ENCODE measurements at places on chromosomes 2 and 18. TPM values are rescaled to one million over a fixed set of nuclear protein-coding genes. Genes with fewer than 3 reads are reported as not detected.
A peak's percentile ranks its signal among the peaks of the same experiment; 100 is the strongest.

PLCL1 gene
- total RNA-seq = 26.8 TPM

DNA sequence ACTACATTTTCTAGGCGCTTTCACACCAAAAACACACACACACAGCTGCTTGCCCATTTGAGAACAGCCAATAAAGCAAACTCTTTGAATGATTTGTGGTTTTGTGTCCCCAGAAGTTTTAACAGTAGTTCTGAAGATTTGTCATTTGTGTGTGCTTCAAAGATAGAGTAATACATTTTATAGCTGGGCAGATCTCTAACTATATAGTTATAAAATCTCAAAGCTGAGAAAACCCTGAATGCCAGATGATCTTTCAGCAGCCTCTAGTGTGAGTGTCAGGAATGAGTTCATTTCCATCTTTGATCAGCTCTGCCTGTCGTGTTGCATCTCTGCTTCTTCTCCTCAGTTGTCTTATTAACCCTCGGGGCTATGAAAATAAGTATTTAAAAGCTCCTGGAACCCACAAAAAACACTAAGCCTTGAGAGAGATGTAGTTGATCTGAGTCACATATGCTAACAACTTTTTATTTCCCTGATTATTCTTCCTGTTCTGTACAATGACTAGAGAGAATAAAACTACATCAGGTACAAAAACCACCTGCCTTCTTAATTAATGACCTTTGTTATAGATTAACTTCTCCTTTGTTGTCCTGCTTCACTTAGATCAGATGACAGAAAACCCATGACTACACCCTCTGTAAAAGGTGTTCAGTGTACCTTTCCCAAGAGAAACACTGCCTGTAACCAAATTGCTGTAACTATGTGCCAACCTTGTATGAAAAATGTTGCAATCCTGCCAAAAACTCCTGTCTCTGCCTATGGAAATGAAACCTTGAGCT, 30.0 kb upstream of the SLC3A1 start:
- DNase-seq = no peak
- no peaks in the 10 kb centered on the region for H3K36me3 ChIP-seq
- no peaks in the 10 kb centered on the region for H3K27me3 ChIP-seq
- H3K4me3 ChIP-seq = no peak overlapping the region

DNA sequence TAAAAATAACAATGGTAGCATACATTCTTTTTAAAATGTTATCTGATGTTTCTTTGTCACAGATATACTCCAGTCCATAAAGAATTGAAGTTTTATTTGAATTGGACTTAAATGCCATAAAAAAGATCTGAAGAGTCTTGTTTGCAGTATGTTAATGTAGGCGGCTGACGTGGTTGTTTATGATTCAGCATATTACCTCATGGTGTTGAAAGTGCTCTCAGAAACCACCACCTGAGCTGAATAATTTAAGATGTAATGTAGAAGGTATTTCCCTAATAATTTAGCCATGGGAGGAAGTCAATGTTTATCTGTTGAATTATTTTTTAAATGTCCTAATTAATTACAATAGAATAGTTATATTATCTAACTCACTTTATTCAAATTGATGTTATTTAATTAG, 58.6 kb upstream of the CHN1 start:
- DNase-seq = no peak
- no peaks in the 10 kb centered on the region for H3K36me3 ChIP-seq
- no peaks in the 10 kb centered on the region for H3K27me3 ChIP-seq
- no peak overlapping the region for H3K27ac ChIP-seq

- no peak overlapping the region for H3K4me3 ChIP-seq
- no peaks in the 10 kb centered on the region for H3K36me3 ChIP-seq
- H3K27me3 ChIP-seq = no peaks in the 10 kb centered on the region
- H3K4me1 ChIP-seq = no peaks in the 10 kb centered on the region
- H3K27ac ChIP-seq = no peak overlapping the region
These were observed 98.2 kb upstream of the FOSL2 start for GRCh38 chr2:28294451-28294850.

DNA sequence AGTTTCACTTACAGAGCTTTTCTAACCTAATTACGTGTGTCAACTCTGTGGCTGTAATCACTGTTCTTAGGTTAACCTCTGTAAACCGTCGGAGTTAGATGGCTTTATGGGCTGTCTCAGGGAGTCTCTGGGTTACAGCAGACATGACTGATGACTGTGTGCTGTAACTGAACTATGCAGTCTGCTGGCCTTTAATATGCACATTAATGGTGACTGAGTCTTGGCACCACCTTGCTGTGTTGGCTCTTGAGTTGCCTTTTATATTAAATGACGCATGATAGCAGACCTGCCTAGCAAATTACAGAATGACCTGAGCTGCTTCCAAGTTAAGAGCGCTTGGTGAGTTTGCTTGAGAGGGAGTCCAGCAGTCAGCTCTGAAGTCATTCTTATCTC, 90.1 kb downstream of the ACKR3 start:
- H3K4me1 ChIP-seq = no peaks in the 10 kb centered on the region
- H3K27ac ChIP-seq = no peak overlapping the region
- H3K27me3 ChIP-seq = no peaks in the 10 kb centered on the region
- no peaks in the 10 kb centered on the region for H3K36me3 ChIP-seq
- peak; percentile 59 for DNase-seq

- H3K27me3 ChIP-seq = no peaks in the 10 kb centered on the region
- H3K4me1 ChIP-seq = no peaks in the 10 kb centered on the region
- no peak overlapping the region for H3K4me3 ChIP-seq
- H3K36me3 ChIP-seq = no peaks in the 10 kb centered on the region
- no peak for DNase-seq
These were observed 111.1 kb downstream of the TGFA start for GRCh38 chr2:70442301-70443077.

SIX2 gene
- 1.1 TPM for total RNA-seq

DNA sequence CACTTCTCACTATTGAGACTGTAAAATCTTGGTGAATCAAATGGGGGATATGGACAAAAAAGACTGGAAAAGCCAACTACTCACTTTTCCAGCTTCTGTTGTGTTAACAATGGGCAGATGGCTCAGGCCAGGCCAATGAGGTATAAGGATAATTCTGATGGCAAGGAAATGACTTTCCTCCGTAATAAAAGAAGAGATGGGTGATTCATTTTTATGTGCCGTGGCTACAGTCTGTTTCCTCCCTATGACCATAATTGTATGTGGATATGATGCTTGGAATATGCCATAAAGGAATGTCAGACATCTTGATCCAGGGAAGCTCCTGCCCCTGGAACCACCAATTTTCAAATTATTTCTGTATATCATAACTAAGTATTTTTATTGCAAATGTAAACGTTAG, 406.8 kb downstream of the CCDC85A start:
- H3K27me3 ChIP-seq = no peaks in the 10 kb centered on the region
- no peak for DNase-seq
- H3K4me1 ChIP-seq = no peaks in the 10 kb centered on the region
- H3K36me3 ChIP-seq = no peaks in the 10 kb centered on the region
- no peak overlapping the region for H3K27ac ChIP-seq

DNA sequence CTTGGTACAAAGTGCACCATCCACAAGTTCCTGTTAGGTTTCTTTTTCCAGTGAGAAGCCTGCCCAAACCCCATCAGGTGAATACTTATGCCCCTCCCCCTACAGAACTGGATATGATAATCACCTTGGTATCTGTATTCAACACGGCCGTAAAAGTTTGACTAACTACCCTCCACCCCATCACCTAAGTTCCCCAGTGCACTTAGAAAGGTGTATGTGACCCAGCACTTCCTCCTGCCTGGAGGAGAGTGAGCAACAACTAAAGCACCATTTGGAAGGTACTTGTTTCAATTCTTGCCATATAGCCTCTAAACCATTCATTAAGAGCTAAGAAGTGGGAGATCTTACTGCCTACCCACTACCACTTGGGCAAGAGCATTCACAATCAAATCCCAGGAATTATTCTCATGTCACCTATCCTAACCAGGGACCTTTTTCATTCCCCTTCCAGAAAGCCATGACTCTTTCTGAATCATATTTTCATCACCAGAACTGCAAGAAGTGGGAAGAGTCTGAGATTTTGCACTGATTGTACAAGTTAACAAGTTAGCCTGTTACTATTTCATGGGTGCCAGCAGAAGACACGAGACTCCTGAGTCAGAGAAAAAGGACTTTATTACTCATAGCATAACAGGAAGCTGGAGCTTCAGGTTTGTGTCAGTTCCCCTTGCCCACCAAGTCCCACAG, 53.5 kb upstream of the NDUFV2 start:
- no peak overlapping the region for H3K27ac ChIP-seq
- H3K4me3 ChIP-seq = no peak overlapping the region
- no peaks in the 10 kb centered on the region for H3K4me1 ChIP-seq
- no peaks in the 10 kb centered on the region for H3K27me3 ChIP-seq
- H3K36me3 ChIP-seq = no peaks in the 10 kb centered on the region

ST6GAL2 gene
- total RNA-seq = 0.59 TPM

DNA sequence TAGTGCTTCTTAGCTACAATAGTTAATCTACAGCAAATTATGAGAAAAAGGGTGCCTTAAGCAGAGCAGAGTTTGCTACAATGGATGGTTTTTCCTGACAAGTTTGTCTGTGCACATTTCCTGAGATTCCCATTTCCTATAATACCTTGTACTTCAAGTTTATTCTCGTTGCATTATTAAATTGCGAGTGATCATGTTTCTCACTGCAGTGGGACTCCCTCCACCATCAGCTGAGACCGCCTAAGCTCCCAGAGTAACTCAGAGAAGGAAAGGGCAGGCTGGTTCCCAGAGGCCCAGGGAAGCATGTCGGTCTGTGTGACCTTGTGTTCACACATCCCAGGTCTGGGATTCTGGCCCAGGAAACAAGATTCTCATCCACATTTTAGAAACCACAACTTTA, 162.1 kb downstream of the ARL4C start:
- H3K4me1 ChIP-seq = no peaks in the 10 kb centered on the region
- no peaks in the 10 kb centered on the region for H3K36me3 ChIP-seq
- no peak for DNase-seq
- no peak overlapping the region for H3K4me3 ChIP-seq

GRCh38 chr2:219455581-219455980, 20.9 kb downstream of the SPEG start:
- H3K4me3 ChIP-seq = no peak overlapping the region
- H3K36me3 ChIP-seq = no peaks in the 10 kb centered on the region
- H3K4me1 ChIP-seq = no peaks in the 10 kb centered on the region
- H3K27me3 ChIP-seq = no peaks in the 10 kb centered on the region

C2orf81 gene
- 1.0 TPM for total RNA-seq

GRCh38 chr2:225471482-225471881, 72.0 kb downstream of the NYAP2 start:
- no peak for DNase-seq
- H3K4me3 ChIP-seq = no peak overlapping the region
- H3K27ac ChIP-seq = no peak overlapping the region

GRCh38 chr2:186442885-186443284, 43.2 kb upstream of the ZC3H15 start:
- H3K4me1 ChIP-seq = no peaks in the 10 kb centered on the region
- H3K4me3 ChIP-seq = no peak overlapping the region
- H3K36me3 ChIP-seq = no peaks in the 10 kb centered on the region
- H3K27me3 ChIP-seq = no peaks in the 10 kb centered on the region
- H3K27ac ChIP-seq = no peak overlapping the region

RND3 gene
- total RNA-seq = 9.6 TPM

KCNG3 gene
- total RNA-seq = not detected

- no peak for DNase-seq
- H3K27me3 ChIP-seq = no peaks in the 10 kb centered on the region
- H3K36me3 ChIP-seq = no peaks in the 10 kb centered on the region
- H3K4me3 ChIP-seq = no peak overlapping the region
These were observed 56.3 kb upstream of the MYO3B start for GRCh38 chr2:170121689-170122088.

GRCh38 chr18:35376742-35377695, at the start of gene ZNF396:
ZNF396 (minus strand) TSS chr18:35377337; CDS start chr18:35374292, 3,045 bp downstream.
- H3K27me3 ChIP-seq = no peaks in the 10 kb centered on the region
- H3K27ac ChIP-seq = peak within 1 kb of the TSS; percentile 81

- no peak for DNase-seq
- no peaks in the 10 kb centered on the region for H3K4me1 ChIP-seq
- H3K27ac ChIP-seq = no peak overlapping the region
- no peak overlapping the region for H3K4me3 ChIP-seq
- no peaks in the 10 kb centered on the region for H3K36me3 ChIP-seq
These were observed 323.9 kb upstream of the RND3 start for GRCh38 chr2:150811259-150811855.

VWC2L gene
- not detected for total RNA-seq

- no peaks in the 10 kb centered on the region for H3K36me3 ChIP-seq
- H3K27me3 ChIP-seq = no peaks in the 10 kb centered on the region
- no peak overlapping the region for H3K27ac ChIP-seq
These were observed 474 bp upstream of the CERKL start for GRCh38 chr2:181657379-181657778.

- H3K27me3 ChIP-seq = no peaks in the 10 kb centered on the region
- peak overlapping the region; percentile 89 for H3K27ac ChIP-seq
- H3K4me3 ChIP-seq = peak overlapping the region; percentile 72
- no peaks in the 10 kb centered on the region for H3K4me1 ChIP-seq
These were observed 604 bp upstream of the STK11IP start for GRCh38 chr2:219596954-219597551.

DNA sequence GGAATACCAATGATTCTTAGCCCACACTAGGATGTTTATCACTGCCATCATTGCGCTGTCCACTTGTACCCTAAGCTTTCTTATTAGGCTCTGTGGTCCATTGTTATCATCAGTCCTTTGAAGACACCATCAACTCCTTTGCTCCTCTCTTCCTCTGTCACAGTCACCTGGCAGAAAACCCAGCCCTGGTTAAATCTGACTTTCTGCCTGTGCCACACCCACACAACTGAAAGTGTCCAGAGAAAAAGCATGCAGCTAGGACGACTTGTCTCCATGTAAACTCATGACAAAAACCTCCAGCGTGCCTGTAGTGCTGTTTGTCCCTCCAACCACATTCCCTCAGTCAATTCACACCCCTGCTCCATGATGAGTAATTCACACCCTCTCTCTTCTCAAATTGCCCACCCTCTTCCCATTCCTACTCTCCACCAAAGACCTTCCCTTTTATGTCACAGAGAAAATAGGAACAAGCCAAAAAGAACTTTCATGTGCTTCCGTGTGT, 297.4 kb upstream of the MGAT5 start:
- H3K4me1 ChIP-seq = no peaks in the 10 kb centered on the region
- no peaks in the 10 kb centered on the region for H3K27me3 ChIP-seq
- H3K4me3 ChIP-seq = no peak overlapping the region

- H3K4me1 ChIP-seq = peaks cover 80% of the 10 kb centered on the region
- H3K27ac ChIP-seq = peak overlapping the region; percentile 86
- no peaks in the 10 kb centered on the region for H3K36me3 ChIP-seq
- DNase-seq = peak; percentile 73
These were observed 135.8 kb downstream of the HDAC4 start for GRCh38 chr2:239264838-239265651.

GRCh38 chr18:42814618-42815017, 300.9 kb downstream of the RIT2 start:
- no peak overlapping the region for H3K4me3 ChIP-seq
- H3K27me3 ChIP-seq = no peaks in the 10 kb centered on the region
- H3K27ac ChIP-seq = no peak overlapping the region
- no peak for DNase-seq
- H3K4me1 ChIP-seq = no peaks in the 10 kb centered on the region

- no peaks in the 10 kb centered on the region for H3K27me3 ChIP-seq
- H3K36me3 ChIP-seq = no peaks in the 10 kb centered on the region
These were observed 78.9 kb downstream of the RAB31 start for GRCh38 chr18:9787036-9787435.

Measured in right atrium auricular region (tissue), 2 donors.